ENCODE measurements at places on chromosomes 12 and 14.

- no peak for DNase-seq
These were observed 24.9 kb downstream of the SFSWAP start for GRCh38 chr12:131735476-131736445.

GRCh38 chr12:91225316-91225715 lies 42.7 kb upstream of the DCN start:
- no peak for DNase-seq

DNA sequence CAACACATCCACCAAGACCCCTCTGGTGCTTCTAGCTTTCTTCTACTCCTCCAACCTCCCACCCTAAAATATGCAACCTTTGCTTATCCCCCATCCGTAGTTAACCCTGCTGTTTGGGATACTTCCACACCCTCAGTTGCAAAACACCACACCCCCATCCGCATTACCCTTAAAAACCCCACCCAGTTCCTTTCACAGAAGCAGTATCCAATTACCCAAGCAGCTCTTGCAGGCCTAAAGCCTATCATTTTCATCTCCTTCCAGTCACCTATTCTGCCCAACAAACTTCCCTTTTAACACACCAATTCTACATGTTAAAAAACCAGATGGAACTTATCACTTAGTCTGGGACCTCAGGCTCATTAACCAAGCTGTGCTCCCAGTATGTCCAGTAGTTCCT lies 88.2 kb downstream of the TMTC3 start:
- no peak for DNase-seq

DNA sequence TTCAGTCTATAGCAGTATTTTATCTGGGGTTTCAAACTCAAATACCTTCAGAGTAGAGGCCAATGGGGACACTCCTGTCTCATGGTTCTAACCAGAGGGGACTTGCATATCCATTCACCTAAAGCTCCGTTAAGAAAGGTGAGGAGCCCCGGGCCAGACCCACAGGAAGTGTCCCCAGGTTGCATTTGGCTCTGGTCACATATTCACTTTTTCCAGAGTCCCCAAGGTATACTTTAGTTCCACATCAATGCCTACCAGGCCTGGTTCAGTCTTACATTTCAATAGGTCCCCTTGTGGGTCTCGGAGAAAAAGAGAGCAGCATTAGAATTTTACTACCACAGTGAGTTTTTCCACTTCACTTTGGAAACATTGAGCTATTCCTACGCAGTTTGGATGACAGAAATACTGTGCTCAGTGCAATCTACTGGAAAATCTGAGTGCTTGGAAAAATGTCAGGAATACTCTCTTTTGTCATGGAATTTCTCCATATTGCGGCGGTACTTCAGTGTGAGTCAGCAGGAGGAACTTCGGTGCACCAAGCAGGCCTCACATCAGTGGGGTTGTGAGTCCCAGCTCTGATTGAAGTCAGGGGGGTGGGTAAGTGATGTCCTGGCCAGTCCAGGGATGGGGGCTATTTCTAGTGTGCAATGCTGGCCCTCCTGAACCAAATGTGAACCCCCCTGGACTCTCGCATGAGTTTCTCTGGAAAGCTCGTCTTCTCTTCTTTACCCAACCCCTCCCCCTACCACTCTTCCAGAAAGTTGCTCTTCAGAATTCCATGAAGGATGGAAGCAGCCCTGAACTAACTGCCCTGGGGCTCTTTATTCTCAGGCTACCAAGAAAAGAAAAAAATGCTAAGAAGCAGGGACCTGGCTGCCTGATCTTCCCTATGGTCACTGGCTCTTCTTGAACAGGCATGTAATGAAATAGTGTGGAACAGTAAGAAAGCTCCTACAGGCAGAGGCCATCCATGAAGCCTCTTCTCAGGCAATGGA lies 184.7 kb downstream of the PRKCH start:
- DNase-seq: peak; percentile 66

Measured in fibroblast of skin of left quadriceps (primary cell).